ENCODE measurements at places on chromosomes 4 and X.
A peak's percentile ranks its signal among the peaks of the same experiment; 100 is the strongest.

DNA sequence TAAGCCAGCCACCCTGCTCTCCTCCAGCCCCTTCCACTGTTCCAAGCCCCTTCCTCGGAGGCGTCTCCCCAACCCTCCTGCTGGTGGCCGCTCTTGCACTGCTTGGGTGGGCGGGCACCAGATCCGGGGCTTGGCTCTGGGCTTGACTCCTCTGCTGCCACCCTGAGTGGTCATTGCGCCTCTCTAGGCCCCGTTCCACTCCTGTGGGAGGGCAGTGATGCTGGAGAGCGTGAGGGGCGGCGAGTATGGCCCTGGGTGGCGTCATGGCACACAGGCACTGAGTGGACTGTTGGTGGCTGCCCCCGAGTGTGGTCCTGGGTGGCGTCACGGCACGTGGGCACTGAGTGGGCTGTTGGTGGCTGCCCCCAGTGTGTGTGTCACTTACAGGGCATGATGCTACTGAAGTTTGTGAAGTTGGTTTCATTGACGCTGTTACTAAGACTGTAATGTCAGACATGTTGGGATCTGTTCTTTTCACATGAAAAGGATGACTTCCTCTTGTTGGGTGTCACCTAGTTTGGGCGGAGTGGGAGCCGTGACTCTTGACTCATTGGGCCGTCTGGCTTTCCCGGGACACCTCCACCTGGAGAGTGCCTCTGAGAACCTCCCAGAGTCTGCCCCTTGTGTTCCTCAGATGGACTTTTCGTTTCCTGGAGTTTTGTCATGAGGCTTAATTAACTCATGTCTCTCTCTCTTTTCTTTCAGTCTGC is 55.9 kb upstream of the HGFAC start:
- DNase-seq: no peak

DNA sequence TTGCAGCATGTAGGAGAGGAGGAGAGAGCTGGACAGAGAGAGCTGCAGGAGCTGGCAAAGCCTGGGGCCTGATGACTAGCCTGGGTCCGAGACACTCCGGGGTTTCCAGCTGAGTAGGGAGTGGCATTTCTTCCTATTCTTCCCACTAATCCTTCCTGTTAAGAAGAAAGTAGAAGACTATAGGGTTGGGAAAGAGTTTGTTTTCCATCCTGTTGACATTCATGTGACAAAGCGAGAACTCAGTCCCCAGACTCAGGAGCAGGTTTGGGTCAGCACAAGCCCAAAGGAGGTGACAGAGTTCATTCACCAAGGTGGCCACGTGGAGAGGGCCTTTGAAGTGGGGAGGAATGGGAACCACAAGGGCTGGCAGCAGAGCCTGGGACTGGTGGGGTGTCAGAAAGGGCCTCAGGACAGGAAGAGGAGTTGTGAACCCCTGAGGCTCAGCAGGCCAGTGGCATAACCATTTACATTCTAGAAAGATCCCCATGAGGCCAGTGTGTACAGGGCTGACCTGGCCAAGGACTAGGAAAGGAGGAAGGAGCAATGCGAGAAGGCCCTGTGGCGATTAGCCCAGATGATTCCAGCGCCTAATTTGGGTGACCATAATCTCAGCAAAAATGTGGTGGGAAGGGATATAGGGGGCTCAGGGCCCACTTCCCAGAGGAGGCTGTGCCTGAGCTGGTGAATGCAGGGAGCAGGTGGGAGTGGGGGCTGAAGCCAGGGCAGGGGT is 3.3 kb upstream of the HAUS3 start:
- DNase-seq: no peak

DNA sequence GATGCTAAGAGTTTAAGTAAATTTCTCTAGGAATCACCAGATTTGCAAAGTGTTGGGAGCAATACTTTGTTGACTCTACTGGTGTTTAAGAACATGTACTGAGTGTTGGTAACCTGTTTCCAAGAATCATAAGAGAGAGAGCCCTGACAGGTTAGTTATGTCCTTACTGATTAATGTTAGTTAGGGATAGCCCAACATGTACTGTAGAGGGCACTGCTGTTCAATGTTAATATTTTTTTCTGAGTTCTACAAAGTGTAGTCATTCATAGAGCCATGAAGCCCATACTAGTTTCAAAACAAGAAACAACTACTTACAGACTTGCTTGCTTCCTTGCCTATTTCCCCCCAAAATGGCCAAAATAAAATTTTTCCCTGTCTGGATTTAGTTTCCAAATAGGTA is 11.9 kb downstream of the TMPRSS11D start:
- DNase-seq: peak; percentile 81

GRCh38 chr4:5184606-5185005 is 133.3 kb downstream of the STK32B start:
- no peak for DNase-seq

- DNase-seq: no peak
Measured at GRCh38 chrX:20205927-20206708, 60.6 kb downstream of the RPS6KA3 start.

GRCh38 chrX:2784026-2784425 is 32.2 kb downstream of the XG start:
- no peak for DNase-seq

- DNase-seq: no peak
Measured at GRCh38 chrX:9519546-9520216, 54.8 kb downstream of the TBL1X start.

GRCh38 chrX:107398115-107398514 is 51.3 kb upstream of the FRMPD3 start:
- no peak for DNase-seq

GRCh38 chrX:13752141-13752540 is 17.6 kb downstream of the OFD1 start:
- DNase-seq: no peak
